Stimulated activated CD4-positive, alpha-beta T cell treated with anti-CD3 and anti-CD28 coated beads, Interleukin-1b, Interleukin-23, amount 100 ng/mL, for 1 hour (primary cell): ENCODE measurements at places on chromosomes 2 and 18.

GRCh38 chr2:79513711-79514110 lies 860 bp downstream of the CTNNA2 start:
- DNase-seq = no peak

DNA sequence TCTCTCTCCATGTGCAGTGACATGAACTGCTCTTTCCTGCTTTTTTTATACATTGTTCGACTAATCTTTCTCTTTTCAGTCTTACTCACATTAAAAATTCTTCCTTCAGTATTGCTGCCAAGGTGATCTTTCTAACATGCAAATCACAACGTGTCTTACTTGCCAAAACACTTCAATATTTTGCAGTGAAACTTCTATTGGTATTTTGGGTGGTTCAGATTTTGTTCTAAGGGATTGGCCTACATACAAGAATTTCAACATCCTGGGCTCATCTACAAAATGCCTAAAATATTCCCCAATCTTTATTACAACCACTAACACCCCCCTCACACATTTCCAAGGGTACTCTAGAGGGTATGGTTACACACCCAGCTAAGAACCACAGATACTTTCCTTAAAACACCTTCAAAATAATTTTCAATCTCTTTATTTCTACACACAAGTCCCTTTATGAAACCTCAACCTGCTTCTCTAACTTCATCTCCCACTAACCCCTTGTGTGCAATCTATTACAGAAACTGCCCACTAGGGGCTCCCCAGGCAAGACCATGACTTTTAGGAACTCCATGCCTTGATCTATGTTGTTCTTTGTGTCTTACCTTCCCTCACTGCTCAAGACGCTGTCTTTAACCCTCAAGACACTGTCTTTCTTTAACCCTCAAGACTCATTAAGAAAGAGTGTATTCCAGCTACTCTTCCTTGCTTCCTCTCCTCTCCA lies 50.9 kb downstream of the COL3A1 start:
- DNase-seq = no peak

- DNase-seq = no peak
Measured at GRCh38 chr2:160371251-160372009, 122.2 kb downstream of the RBMS1 start.

GRCh38 chr2:45734336-45734735 lies 82.9 kb downstream of the PRKCE start:
- DNase-seq = no peak

DNA sequence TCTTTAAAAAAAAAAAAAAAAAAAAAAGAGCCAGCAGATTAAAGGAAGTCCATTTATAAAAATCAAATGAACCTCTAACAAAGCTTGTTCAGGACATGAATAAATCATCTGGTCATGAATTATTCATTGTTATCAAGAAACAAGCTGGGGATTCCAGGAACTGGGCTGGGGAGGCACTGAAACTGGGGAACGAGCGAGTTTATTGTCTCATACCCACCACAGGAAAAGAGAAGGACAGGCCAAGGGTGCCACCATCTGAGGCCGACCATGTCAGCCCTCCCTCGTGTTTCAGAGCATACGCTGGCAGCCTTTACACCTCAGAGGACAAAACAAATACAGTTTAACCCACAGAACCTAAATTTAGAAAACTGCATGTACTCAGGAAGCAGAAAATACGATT lies 164.2 kb downstream of the VWC2L start:
- no peak for DNase-seq

DNA sequence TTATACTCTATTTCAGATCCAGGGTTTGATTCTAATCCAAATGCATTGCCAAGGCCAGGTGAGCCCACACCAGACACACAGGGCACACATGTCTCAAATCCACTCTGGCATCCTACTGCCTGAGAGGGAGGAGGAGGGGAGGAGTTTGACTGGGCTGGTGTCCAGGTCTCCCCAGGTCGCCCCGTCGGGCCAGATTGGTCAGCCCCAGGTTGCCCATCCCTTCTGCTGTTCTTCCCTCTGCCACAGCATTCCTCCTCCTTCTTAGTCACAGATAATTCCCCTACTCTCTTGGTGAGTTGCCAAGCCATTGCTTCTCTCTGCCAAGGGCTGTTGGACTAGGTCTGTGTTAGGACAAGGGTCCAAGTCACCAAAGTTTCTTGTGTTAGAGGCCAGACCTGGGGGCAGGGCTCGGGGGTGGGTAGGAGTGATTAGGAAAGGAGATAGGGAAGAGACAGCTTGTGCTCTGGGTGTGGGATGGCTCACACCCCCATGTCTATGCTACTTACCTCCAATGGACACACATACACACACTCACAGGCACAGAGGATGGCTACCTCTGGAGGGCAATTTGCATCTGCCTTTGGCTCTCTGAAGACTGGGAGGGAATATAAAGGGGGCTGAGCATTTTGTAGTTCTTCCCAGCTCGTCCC lies 2.5 kb upstream of the EGR4 start:
- DNase-seq = no peak

DNA sequence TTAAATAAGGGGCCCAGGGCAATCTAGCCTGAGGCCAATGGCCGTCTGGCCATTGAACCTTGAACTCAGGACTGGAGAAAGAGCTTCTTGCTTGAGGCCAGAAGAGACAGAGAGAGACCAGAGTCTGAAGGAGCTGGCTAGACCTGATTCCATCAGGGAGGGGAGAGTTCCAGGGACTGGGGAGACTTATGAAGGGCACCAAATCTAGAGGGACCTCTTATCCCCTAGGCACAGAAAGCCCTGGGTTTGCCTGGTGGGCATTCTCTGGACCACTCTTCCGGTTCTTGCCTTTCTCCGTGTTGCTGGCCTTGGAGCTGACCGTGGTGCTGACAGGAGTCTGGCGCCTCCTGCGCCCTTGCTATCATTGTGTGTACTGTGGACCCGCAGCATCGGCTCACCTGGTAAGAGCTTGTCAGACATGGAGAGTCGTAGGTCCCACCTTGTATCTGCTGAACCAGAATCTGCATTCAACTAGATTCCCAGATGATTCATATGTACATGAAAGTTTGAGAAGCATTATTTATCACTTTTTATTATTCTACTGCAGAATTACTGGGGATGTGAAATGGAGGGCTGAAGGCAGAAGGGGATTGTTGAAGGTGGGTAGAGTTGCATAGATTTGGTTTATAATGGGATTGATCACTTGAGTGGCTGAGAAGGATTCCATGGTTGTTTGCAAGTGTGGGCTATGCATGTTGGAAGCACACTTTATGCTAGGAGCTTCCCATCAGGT lies 4.3 kb upstream of the TRPM8 start:
- no peak for DNase-seq

GRCh38 chr18:75297731-75298130 lies 87.1 kb downstream of the TSHZ1 start:
- DNase-seq = no peak

GRCh38 chr2:189300916-189301315 lies 121.4 kb upstream of the COL5A2 start:
- no peak for DNase-seq

DNA sequence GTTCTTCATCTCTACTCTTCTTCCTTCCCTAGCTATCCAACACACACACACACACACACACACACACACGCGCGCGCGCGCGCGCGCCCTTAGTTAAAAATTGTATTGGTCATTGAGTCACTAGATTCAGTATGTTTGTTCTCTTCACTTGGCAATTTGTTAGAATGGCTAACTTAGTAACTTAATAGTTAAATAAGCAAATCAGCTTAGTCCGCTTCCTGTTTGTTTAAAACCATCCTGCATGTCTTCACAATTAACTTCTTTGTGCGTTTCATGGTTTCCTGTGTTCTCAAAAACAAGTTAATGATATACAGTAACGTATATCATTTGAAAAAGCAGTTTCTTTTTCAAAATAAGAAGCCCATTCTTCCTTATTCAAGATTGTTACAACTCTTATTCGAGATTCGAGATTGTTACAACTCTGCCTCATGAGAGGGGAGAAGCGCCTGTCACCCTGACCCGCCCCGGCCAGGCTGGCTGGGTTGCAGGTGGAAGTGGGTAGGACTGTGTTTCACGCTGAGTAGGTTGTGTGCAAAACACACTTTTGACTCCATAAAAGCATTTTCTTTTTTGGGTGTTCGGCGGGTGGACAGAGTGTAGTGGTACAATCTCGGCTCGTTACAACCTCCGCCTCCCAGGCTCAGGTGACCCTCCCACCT lies 9.5 kb upstream of the CNNM3 start:
- DNase-seq = no peak

- no peak for DNase-seq
Measured at GRCh38 chr2:231170055-231170454, 28.4 kb upstream of the ARMC9 start.

DNA sequence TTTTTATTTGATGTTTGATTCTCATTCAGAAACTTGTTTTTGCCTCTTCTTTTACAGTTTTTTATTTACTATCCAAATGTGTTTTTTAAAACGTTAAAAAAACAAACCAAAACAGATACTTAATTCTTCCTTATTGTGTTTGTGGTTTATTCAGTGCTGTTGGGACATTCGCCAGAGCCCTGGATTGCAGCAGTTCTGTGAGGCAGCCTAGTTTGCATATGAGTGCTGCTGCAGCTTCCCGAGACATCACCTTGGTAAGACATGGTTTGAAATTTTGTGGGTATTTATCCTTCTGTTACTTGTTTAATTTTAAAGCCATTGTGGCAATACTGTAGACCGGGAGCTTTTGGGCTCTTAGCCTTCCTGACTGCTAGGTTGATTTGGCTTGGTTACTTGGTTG lies 91.2 kb downstream of the MTA3 start:
- DNase-seq = no peak

DNA sequence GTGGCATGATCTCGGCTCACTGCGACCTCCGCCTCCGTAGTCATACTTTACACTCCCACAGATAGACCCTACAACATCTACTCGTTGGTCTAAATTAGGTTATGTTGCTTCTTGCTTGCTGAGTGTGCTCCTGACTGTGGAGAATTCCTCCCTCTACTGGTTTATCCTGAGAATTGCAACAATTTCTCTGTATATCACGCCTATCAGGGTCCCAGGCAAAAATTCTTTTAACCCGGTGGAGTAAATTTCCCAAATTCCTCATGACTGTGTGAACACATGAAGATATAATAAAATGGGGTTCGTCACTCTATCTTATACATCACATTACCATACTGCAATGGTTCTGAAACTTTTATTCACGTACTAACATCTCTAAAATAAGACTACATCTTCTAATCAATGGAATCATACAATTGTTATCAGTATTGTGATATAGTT lies 156.7 kb downstream of the EVA1A start:
- no peak for DNase-seq

- no peak for DNase-seq
Measured at GRCh38 chr2:29517413-29517812, 402.2 kb downstream of the CLIP4 start.

DNA sequence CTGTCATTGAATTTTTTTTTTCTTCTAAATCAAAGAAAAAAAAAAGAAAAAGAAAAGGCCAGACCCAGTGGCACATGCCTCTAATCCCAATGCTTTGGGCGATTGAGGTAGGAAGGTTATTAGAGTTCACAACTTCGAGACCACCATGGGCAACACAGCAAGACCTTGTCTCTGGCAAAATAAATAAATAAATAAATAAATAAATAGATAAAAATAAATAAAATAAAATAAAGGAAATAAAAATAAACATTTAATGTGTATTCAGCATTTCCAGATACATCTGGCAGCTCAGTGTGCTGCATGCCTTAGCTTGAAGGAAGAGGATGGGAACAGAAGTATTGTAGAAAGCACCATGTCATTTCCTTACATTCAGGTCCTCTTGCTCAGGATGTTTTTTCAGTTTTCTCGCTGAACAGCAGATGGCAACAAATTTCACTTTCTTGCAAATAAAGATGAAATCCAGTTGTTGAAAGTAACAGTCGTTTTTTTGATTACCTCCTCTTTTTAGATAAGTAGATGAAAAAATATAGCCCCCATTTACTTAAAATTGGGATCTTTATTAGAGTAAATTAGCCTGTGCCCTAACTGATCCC lies 25.7 kb upstream of the FAM178B start:
- DNase-seq = no peak

GRCh38 chr2:29579495-29580169 lies 341.8 kb downstream of the ALK start:
- no peak for DNase-seq

GRCh38 chr2:54336977-54337255 lies 80.9 kb upstream of the TSPYL6 start:
- no peak for DNase-seq

- no peak for DNase-seq
Measured at GRCh38 chr2:18455236-18455862, 105.1 kb downstream of the RDH14 start.

- DNase-seq = no peak
Measured at GRCh38 chr2:120221616-120222015, 1.6 kb downstream of the TMEM185B start.

GRCh38 chr2:45412754-45413379 lies 198.2 kb downstream of the SRBD1 start:
- no peak for DNase-seq

DNA sequence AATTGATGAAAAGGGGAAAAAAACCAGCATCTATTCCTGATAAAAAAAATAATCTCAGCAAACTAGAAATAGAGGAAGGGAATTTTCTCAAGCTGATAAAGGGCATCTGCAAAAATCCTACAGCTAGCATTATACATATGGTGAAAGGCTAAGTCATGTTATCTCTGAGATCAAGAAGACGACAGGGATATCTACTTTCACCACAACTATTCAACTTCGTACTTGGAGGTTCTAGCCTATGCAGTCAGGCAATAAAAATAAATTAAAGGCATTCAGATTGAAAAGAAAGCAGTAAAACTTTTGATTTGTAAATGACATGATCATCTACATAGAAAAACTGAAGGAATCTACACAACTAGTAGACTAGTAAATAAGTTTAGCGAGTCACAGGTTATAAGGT lies 58.2 kb downstream of the CAB39 start:
- no peak for DNase-seq

GRCh38 chr2:183898641-183899040 lies 699.7 kb upstream of the ZNF804A start:
- no peak for DNase-seq

DNA sequence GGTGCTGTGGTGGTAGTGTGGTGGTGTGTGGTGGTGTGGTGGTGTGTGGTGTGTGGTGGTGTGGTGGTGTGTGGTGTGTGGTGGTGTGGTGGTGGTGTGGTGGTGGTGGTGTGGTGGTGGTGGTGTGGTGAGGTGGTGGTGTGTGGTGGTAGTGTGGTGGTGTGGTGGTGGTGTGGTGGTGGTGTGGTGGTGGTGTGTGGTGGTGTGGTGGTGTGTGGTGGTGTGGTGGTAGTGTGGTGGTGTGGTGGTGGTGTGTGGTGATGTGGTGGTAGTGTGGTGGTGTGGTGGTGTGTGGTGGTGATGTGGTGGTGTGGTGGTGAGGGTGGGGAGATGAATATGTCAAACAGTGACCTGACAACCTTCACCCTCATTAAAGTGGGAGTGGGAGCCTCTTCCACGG lies 55.6 kb upstream of the DLGAP1 start:
- no peak for DNase-seq

DNA sequence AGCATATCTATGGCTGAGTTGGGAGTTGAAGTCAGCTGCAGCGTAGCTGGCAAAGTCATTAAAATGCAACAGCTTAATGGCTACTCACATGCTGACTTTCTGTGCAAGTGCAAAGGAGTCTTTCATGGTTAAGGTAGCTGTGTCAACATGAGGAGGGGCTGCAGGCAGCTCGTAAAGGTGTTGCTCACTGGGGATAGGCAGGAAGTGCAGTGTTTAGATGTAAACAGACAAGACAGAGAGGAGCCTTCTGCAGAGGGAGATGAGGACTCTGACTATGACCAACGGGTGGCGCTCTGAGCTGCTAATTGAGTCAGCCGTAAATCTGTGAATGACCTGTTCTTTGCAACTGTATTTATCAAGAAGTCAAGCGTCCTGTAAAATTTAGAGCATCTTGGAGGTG lies 22.3 kb upstream of the CAVIN2 start:
- no peak for DNase-seq

- no peak for DNase-seq
Measured at GRCh38 chr2:236935083-236935482, 150.6 kb upstream of the COPS8 start.
